ENCODE measurements at places on chromosomes 1 and 21.

DNA sequence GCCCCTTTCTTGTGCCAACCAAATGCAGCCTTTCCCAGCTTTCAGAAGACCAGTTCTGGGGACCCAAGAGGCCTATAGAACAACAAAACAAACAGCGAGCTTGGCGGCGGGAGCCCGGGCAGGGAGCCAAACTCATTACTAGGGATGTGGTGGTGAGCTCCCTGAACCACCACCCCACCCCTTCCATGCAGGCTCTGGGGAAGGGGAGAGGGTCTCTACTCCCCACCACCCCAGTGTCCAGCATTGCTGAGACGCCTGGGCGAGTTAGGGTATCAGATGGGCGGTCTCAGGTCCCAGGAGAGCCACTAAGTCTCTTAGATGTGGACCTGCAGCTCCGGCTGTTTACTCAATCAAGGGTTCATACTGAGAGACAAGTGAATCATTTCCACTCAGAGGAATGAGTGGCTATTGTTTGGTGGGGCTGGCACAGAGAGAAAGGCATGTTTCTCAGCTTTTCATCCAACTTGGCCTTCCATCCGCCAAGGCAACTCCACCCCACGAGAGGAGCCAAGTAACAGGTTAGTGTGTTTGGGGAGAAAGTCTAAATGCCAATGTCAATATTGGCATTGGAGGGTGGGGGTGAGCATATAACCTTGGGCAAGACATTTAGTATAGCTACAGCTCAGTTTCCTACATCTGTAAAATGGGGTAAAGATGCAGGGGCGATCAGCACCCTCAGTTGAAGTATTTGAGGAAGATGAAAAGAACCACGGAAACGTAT is 40.9 kb downstream of the PLXNA2 start:
- DNase-seq = no peak

- no peak for DNase-seq
Measured at GRCh38 chr1:211695135-211695816, 19.9 kb upstream of the NEK2 start.

- no peak for DNase-seq
Measured at GRCh38 chr1:53629101-53629691, 109.8 kb downstream of the GLIS1 start.

DNA sequence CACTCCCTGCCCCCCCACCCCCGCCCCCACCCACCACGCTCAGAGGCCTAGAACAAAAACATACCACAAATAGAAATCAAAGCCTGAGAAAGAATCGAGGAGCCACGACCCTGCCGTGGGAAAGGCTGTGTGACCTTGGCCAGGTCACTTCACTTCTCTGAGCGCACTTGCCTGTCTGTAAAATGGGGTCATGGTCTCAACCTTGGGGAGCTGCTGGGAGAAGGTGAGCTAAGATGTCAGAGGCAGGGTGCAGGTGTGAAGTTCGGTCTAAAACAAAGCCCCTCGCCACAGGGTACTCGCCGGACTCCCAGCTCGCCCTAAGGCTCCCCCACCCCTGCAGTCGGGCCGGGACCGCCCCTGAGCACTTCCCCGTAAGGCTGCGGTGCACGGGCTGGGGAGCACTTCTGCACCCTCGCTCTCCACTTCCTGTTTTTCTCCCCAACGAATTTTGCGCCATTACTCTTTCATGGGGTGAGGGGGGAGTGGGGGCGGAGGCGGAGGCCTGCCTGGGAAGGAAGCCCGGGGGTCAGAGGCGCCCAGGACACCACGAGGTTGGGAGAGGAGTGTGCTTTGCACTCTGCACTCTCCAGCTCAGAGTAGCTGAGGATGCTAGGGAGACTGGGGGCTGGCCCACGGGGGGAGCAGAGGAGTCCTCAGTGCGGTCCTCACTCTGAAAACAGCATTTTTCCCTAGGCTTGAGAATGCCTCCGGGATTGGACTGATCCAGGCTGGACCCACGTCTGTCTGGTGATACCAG is 21.9 kb upstream of the PIK3CD start:
- DNase-seq = no peak
